ENCODE measurements at places on chromosomes 4 and X.

GRCh38 chr4:34880246-34880645 is 1364.1 kb downstream of the ARAP2 start:
- no peaks in the 10 kb centered on the region for H3K4me1 ChIP-seq
- no peak overlapping the region for H3K27ac ChIP-seq
- H3K27me3 ChIP-seq: no peaks in the 10 kb centered on the region
- no peaks in the 10 kb centered on the region for H3K36me3 ChIP-seq
- H3K4me3 ChIP-seq: no peak overlapping the region

- no peaks in the 10 kb centered on the region for H3K4me1 ChIP-seq
- H3K27me3 ChIP-seq: no peaks in the 10 kb centered on the region
- DNase-seq: no peak
- no peak overlapping the region for H3K4me3 ChIP-seq
Measured at GRCh38 chr4:36394352-36394903, 113.0 kb downstream of the DTHD1 start.

- H3K27me3 ChIP-seq: no peaks in the 10 kb centered on the region
- no peak for DNase-seq
- H3K4me3 ChIP-seq: no peak overlapping the region
- H3K36me3 ChIP-seq: no peaks in the 10 kb centered on the region
- H3K27ac ChIP-seq: no peak overlapping the region
Measured at GRCh38 chr4:139609647-139610046, 53.6 kb upstream of the SETD7 start.

- no peaks in the 10 kb centered on the region for H3K27me3 ChIP-seq
- peak; percentile 29 for DNase-seq
- no peaks in the 10 kb centered on the region for H3K4me1 ChIP-seq
- H3K27ac ChIP-seq: no peak overlapping the region
- H3K36me3 ChIP-seq: no peaks in the 10 kb centered on the region
Measured at GRCh38 chr4:141464366-141464765, 172.0 kb upstream of the IL15 start.

GRCh38 chr4:143502231-143502630 is 11.3 kb upstream of the SMARCA5 start:
- H3K27me3 ChIP-seq: no peaks in the 10 kb centered on the region
- H3K36me3 ChIP-seq: no peaks in the 10 kb centered on the region
- no peak overlapping the region for H3K4me3 ChIP-seq
- H3K27ac ChIP-seq: no peak overlapping the region

- no peaks in the 10 kb centered on the region for H3K4me1 ChIP-seq
- H3K4me3 ChIP-seq: no peak overlapping the region
- no peak overlapping the region for H3K27ac ChIP-seq
- no peak for DNase-seq
Measured at GRCh38 chr4:121541696-121542095, 155.1 kb downstream of the ANXA5 start.

GRCh38 chrX:75546724-75547511 is 24.1 kb upstream of the ZDHHC15 start:
- no peak overlapping the region for H3K27ac ChIP-seq
- DNase-seq: no peak
- H3K36me3 ChIP-seq: no peaks in the 10 kb centered on the region
- no peaks in the 10 kb centered on the region for H3K27me3 ChIP-seq

GRCh38 chrX:9586992-9587392 is 122.1 kb downstream of the TBL1X start:
- no peaks in the 10 kb centered on the region for H3K36me3 ChIP-seq
- DNase-seq: no peak
- no peaks in the 10 kb centered on the region for H3K27me3 ChIP-seq

- H3K4me1 ChIP-seq: no peaks in the 10 kb centered on the region
- no peaks in the 10 kb centered on the region for H3K27me3 ChIP-seq
- no peak for DNase-seq
Measured at GRCh38 chr4:70306076-70306475, 28.7 kb upstream of the CABS1 start.

DNA sequence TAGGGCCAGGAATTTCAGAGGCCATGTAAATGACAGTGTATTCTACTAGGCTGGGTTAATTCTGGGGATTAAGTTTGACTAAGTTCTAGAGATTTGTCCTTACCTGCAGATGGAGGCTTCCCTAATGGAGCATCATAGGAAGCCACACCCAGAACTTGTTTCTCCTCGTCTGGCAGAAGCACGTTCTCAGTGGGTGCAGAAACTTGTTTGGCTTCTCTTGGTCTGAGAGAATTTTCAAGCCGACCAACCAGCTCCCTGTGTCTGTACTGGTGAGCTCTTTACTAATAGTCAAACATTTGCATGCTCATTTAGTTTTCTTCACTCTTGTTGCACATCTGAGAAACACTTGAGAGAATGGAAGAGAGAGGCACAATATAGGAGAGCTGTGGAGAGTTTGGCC is 907 bp upstream of the ATP10D start:
- H3K36me3 ChIP-seq: no peaks in the 10 kb centered on the region
- no peak overlapping the region for H3K4me3 ChIP-seq
- peaks cover 18% of the 10 kb centered on the region for H3K4me1 ChIP-seq
- peak; percentile 26 for DNase-seq
- H3K27ac ChIP-seq: peak overlapping the region; percentile 89

DNA sequence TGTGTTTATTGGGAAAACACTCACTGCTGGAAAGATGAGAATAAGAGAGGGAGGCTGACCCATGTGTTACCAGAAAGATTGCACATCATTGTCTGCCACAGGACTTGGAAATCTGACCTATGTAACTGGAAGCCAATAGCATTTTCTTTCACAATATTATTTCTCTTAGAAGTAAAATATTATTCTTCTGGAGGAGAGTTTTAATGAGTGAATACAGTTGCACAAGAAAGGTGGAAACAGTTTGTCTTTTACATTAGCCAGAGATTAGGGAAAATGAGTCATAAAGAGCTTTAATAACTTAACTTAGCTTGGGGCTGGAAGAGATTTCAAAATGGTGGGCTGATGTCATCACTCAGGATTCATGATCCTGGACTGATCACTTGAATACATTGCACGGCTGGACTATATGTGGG is 31.5 kb upstream of the LNX1 start:
- no peaks in the 10 kb centered on the region for H3K36me3 ChIP-seq
- peaks cover 24% of the 10 kb centered on the region for H3K4me1 ChIP-seq
- no peaks in the 10 kb centered on the region for H3K27me3 ChIP-seq
- DNase-seq: no peak

DNA sequence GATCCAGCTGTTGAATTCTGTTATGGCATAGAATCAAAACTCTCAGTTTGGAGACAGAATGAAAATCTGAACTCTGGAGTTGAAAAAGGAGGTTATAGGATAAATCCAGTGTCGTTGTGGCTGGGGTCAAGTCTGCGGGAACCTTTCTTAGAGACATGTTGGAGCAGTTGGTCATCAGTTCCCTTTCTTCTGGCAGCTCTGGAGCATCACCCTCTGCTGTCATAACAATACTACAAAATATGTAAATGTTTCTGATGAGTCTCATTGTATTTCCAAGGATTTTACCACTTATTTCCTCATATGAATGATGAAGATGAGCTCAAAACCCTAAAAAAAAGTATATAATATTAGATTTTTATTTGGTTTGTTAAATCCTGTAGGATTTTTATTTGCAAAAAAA is 7.5 kb downstream of the TLR10 start:
- no peaks in the 10 kb centered on the region for H3K4me1 ChIP-seq
- DNase-seq: no peak
- no peaks in the 10 kb centered on the region for H3K36me3 ChIP-seq
- no peak overlapping the region for H3K4me3 ChIP-seq
- no peak overlapping the region for H3K27ac ChIP-seq
- H3K27me3 ChIP-seq: no peaks in the 10 kb centered on the region

GRCh38 chr4:74157154-74157553 is 764 bp upstream of the MTHFD2L start:
- no peaks in the 10 kb centered on the region for H3K36me3 ChIP-seq
- peak overlapping the region; percentile 38 for H3K27ac ChIP-seq
- H3K27me3 ChIP-seq: no peaks in the 10 kb centered on the region

DNA sequence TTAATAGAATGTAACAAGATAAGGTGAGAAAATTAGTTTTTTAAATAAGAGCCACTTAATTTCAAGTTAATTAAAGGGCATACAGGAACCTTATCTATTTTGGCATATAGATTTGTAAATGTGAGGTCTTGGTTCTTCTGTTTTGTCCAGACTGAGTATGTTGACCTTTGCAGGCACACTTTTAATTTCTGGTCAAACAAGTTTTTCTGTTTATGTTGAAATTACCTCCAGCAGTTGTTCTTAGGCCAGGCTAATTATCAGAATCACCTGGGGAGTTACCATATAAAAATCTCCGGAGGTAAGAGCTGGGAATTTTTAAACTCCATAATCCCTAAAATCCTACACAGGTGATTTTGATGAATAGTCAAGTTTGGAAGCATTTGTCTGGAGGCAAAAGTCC is 227.4 kb upstream of the ANKRD50 start:
- DNase-seq: no peak
- no peak overlapping the region for H3K4me3 ChIP-seq
- H3K36me3 ChIP-seq: no peaks in the 10 kb centered on the region
- H3K4me1 ChIP-seq: peaks cover 54% of the 10 kb centered on the region
- peak overlapping the region; percentile 66 for H3K27ac ChIP-seq

DNA sequence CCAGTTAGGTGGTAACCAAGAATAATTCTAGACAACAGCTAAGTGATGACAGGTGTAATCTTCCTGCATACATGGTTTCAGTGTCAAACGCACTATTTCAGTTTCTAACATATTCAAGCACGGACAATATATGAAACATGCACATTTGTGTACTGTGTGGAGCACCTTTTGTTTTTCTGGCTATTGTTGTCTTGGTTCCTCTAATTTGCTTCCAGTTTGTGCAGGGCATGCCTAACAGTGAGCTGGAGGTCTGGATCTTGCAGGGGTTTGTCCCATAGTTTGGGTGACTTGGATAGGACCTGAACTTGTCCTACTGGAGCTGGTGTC is 70.5 kb upstream of the TBC1D9 start:
- DNase-seq: no peak
- no peaks in the 10 kb centered on the region for H3K4me1 ChIP-seq
- no peak overlapping the region for H3K4me3 ChIP-seq
- no peaks in the 10 kb centered on the region for H3K36me3 ChIP-seq
- no peaks in the 10 kb centered on the region for H3K27me3 ChIP-seq

- no peaks in the 10 kb centered on the region for H3K36me3 ChIP-seq
- no peaks in the 10 kb centered on the region for H3K4me1 ChIP-seq
- DNase-seq: no peak
- peak overlapping the region; percentile 42 for H3K4me3 ChIP-seq
Measured at GRCh38 chrX:54494166-54494988, 1.7 kb downstream of the FGD1 start.

DNA sequence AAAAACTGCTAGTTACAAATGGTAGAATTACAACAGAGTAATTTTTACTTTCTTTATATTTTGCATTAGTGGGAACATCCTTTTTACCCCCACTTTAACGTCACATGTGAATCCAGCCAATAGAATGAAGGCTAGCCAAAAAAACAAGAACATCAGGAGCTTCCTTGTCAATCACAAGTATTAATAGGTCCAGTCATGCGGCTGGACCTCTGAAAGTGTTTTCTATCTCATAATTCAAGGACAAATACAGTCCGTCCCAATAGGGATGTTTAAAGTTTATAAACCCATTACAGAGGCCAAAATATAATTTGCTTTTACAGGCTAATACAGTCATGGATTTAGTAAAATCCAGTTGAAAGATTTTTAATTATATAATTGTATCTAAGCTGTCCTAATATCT is 110.7 kb downstream of the APBB2 start:
- DNase-seq: no peak
- H3K4me1 ChIP-seq: peaks cover 24% of the 10 kb centered on the region
- H3K27me3 ChIP-seq: no peaks in the 10 kb centered on the region

- no peaks in the 10 kb centered on the region for H3K4me1 ChIP-seq
- no peaks in the 10 kb centered on the region for H3K36me3 ChIP-seq
- H3K27me3 ChIP-seq: no peaks in the 10 kb centered on the region
Measured at GRCh38 chr4:112938461-112939058, 110.9 kb upstream of the ANK2 start.

DNA sequence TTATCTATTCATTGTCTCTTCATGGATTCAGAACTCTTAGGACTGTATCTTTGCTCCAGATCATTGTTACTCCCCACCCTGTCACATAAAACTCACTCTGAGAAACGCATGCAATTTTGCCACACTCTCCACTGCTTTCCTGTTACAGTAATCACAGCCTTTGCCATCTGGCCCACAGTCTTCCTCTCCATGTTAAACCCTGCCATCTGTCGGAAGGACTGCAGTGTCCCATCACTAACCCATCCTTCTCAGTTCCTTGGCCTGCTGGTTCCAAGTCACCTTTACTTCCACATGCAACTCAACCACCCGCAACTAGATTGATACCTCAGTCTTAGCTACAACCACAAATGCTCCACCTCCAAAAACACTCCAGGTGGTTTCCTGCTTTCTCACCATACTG is 308.7 kb upstream of the FAM241A start:
- H3K4me3 ChIP-seq: no peak overlapping the region
- no peak for DNase-seq

DNA sequence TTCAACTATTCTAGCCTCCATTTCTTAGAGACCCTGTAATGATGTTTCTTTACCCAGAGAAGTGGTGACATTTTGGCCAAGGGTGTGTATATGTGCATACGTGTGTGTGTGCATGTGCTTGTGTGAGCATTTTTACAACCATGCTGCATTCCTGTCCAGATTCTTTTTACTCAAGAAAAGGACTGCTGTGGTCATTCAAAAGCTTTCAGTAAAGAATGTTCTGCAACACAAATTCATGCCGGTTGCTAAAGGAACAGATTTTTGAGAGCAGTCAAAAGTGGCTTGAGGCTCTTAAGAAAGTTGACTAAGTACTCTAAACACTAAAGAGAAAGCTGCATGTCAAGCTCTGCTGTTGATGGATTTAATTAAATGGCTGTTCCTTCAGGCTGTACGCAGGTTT is 65.0 kb upstream of the FMR1 start:
- H3K27ac ChIP-seq: peak overlapping the region; percentile 50
- no peak overlapping the region for H3K4me3 ChIP-seq
- no peaks in the 10 kb centered on the region for H3K36me3 ChIP-seq
- H3K27me3 ChIP-seq: no peaks in the 10 kb centered on the region
- DNase-seq: peak; percentile 3
- H3K4me1 ChIP-seq: peaks cover 13% of the 10 kb centered on the region

DNA sequence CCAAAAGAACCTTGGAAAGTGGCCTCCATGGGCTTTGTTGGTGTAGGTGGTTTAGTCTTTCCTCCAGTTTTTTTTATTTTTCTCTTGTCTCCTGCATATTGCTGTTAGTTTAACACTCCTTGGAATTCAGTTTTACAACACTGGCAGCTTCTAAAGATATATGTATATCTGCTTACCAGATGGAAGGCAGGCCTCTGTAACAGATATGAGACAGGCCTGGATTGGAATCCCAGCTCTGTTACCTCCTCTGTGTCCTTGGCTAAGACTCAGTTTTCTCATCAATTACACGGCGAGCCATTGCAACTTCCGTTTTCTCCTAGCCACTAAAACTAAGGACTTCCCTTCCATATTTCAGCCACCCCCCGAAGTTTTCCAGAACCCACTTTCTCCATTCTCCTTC is 133.4 kb upstream of the SMAD1 start:
- no peak overlapping the region for H3K4me3 ChIP-seq
- H3K4me1 ChIP-seq: no peaks in the 10 kb centered on the region
- no peaks in the 10 kb centered on the region for H3K36me3 ChIP-seq
- no peaks in the 10 kb centered on the region for H3K27me3 ChIP-seq
- no peak for DNase-seq

Data from thyroid gland (tissue), 4 donors.